ENCODE measurements at places on chromosomes 16 and 17. TPM values are rescaled to one million over a fixed set of nuclear protein-coding genes. Genes with fewer than 3 reads are reported as not detected.

- DNase-seq: no peak
Measured at GRCh38 chr16:68379472-68380347, 68.6 kb downstream of the SMPD3 start.

DNA sequence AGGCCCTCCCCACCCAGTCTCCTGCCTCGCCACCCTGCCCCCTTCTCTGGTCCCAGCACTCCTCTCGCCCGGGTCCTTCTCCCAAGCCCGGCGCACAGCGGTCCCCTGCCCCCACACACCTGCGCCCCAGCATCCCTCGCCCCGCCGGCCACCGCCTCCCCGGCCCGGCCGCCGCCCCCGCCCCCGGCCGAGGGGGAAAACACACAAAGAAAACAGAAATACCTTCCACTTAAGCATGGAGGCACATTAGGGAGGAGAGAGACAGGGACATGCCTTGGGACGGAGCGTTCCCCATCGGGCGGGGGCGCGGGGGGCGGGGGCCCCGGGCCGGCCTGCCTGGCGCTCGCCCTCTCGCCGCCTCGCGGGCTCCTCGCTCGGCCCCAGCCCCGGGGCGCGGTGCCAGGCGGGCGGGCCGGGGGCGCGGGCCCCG is 326 bp downstream of the SRCIN1 start:
- no peak for DNase-seq

GRCh38 chr17:80070375-80071115 is 30.8 kb upstream of the GAA start:
- DNase-seq: no peak

- DNase-seq: no peak
Measured at GRCh38 chr16:86193528-86194193, 294.7 kb downstream of the IRF8 start.

- peak; percentile 36 for DNase-seq
Measured at GRCh38 chr16:54645345-54645744, 285.3 kb upstream of the IRX5 start.

- no peak for DNase-seq
Measured at GRCh38 chr17:46972346-46972745, 6.7 kb downstream of the RPRML start.

GRCh38 chr17:57132663-57133062 is 47.6 kb downstream of the AKAP1 start:
- DNase-seq: no peak

GRCh38 chr16:80932708-80933095 is 74.0 kb downstream of the CMC2 start:
- peak; percentile 23 for DNase-seq

DNA sequence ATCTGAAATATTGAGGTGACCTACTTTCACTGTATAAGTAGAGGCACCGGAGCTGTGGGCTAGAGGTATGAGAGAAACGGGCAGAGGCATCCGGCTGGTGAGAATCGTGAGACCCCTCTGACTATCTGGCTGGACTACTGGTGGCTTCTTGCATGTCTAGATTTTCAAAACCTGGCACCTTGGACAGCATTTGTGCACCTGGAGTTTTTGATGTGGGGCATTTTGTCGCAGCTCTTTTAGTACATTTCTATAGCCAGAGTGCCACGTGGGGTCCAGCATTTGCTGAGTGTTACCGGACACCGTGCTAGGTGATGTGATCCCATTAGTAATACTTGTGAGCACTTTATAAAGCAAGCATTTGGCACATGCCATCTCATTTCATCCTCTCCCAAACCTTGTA is 32.6 kb upstream of the SHISA9 start:
- DNase-seq: no peak

GRCh38 chr16:21953541-21953902 is 361 bp downstream of the UQCRC2 start:
- DNase-seq: no peak

GRCh38 chr17:28760601-28761562 is 17.1 kb downstream of the TRAF4 start:
- DNase-seq: no peak

- no peak for DNase-seq
Measured at GRCh38 chr17:21042458-21043295, at the start of gene USP22. USP22 (minus strand) TSS chr17:21043011; CDS start chr17:21042835, 176 bp downstream.

- DNase-seq: no peak
Measured at GRCh38 chr16:12917653-12918052, 16.3 kb downstream of the SHISA9 start.

DNA sequence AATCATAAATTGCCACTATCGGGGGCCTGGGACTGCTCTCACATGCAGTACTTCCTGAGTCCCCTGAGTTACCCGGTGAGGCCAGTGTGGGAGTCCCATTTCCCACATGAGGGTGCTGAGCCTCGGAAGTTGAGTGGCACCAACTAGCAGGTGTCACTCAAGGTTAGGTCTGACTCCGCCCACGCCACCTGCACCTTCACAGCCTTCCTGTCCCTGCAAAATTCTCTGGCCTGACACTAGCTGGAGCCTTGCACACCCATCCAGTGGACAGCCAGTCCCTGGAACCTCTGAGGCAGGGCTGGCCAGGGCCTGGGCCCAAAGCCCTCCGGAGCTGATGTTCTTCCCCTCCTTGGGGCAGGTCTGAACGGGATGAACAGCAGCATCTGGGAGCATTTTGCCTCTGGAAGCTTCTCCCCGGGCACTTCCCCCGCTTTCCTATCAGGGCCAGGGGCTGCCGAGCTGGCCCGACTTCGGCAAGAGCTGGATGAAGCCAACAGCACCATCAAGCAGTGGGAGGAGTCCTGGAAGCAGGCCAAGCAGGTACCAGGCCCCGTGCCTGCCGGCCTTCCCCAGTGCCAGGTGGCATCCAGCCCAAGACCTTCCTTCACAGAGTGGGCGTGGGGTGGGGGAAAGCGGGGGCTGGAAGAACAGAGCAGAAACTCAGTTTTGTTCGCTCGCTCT is 21.9 kb downstream of the UNC13D start:
- DNase-seq: peak; percentile 38

GRCh38 chr17:1109606-1110540 is 69.9 kb downstream of the ABR start:
- peak; percentile 90 for DNase-seq

GRCh38 chr17:77968788-77969187 is 10.3 kb downstream of the TNRC6C start:
- DNase-seq: no peak

GRCh38 chr17:82940226-82941020 is 100.6 kb upstream of the ZNF750 start:
- DNase-seq: no peak

DNA sequence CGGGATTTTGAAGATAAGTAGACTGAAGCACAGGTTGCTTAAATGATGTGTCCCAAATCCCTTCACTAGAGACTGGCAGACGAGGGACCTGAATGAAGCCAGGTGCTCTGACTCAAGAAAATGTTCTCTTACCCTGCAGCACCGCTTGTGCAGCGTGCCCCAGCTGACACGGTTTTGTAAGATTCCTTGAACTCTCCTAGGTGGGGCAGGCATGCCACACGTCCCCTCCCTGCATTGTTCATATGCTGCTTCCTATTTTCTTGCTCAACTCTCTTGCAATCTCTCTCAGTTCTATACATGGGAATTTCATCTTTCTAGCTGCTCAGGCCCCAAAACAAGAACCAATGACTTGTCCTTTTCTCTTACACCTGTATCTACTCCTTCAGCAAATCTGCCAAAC is 22.1 kb upstream of the HNF1B start:
- DNase-seq: no peak

DNA sequence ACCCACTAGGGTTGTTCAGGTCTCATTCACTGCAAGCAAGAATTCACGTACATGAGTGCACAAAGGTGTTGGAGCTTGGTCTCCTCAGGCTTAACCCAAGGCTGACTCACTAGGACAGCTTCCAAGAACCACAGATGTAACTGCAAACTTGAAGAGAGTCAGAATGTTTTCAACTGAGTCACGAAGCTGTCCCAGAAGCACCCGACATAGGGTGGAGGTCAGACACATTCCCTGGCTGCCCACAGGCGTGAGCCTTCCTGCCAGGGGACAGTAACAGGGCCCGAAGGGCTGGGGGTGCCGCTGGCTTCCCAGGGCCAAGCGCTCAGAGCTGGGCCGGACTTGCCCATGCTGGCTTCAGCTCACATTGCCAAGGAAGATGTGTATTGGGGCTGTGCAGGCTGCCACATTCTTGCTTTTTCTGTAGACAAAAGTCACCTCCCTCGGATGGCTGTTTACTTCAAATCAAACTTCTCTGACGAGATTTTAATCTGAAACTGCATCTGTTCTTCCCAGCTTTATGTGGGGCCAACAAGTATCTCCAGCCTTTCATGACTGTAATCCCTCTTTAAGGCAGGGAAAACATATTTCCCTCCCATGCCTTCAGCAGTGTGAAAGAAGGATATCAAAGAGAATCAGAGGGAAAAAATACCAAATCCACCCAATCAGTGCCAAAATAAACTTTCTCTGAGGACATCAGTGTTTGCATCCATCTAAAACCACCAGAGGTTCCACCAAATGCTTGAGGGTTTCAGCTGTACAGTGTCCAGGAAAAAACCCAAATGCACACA is 14.3 kb downstream of the CMTM3 start:
- DNase-seq: no peak

GRCh38 chr17:56142325-56142724 is 10.9 kb upstream of the ANKFN1 start:
- DNase-seq: no peak

DNA sequence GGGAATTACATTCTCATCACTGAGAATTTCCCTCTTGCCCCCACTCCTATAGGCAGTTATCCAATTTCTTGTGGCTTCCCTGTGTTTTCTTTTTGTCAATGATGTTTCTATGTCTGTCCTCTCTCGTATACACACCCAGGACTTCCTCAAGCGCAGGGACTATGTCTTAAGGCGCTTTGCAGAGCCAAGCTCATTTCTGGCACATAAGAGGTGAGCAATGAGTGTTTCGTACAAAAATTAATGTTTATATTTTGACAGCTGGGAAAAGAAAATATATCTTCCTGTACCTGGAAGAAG is 947 bp downstream of the DDX42 start:
- DNase-seq: no peak

ZSCAN10 gene
- total RNA-seq: not detected

KCNH6 gene
- not detected for total RNA-seq

CTRB1 gene
- total RNA-seq: not detected

EVPLL gene
- total RNA-seq: not detected

SLFN14 gene
- total RNA-seq: not detected

TNFSF12 gene
- not detected for total RNA-seq

Measured in Caco-2 (cell line).